ENCODE measurements at places on chromosomes 3 and 15.

DNA sequence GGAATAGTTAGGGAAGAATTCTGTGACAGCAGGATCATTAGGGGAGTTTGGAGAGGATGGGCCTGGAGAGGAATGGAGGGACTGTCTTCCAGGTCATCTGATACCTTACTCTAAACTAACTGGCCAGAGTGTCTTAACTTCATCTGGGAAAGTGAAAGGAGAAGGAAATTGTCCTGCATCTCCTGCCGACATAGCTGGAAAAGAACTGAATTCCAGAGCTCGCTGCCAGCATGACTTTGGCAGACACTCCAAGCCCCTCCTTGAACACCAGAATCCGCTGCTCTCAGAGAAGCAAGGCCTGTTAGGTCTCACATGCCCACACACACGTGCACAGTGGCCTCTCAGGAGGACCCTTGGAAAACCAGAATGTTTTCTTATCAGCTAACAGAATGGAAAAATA is 10.5 kb downstream of the ABI3BP start:
- no peak for DNase-seq

GRCh38 chr3:122004107-122004506 is 17.9 kb downstream of the ILDR1 start:
- no peak for DNase-seq

GRCh38 chr3:114234745-114235144 is 2.6 kb downstream of the ZNF80 start:
- DNase-seq = no peak

GRCh38 chr3:71582612-71583565 is 639 bp downstream of the FOXP1 start:
- DNase-seq = peak; percentile 70

DNA sequence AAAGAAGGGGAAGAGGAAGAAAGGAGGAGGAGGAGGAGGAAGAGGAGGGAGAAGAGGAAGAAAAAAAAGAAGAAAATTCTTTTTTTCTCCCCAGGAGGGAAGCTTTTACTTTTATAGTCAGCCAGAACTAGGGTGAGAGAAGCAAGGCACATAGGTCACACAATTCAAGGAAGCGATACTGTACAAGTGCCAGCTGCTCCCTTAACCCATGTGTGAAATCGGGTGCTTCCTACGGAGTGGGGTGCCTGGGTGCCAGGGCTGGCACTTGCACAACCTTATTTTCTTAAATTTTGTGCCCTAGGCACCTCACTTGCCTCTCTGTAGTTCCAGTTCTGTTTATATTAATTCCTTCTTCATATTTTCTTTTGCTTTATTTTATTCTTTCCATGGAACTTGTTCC is 150.4 kb downstream of the LIPC start:
- DNase-seq = no peak

All from stimulated activated naive CD4-positive, alpha-beta T cell treated with Interleukin-2 at 50 U/mL for 16 hours (primary cell).